ENCODE measurements at places on chromosomes 5 and 9.

DNA sequence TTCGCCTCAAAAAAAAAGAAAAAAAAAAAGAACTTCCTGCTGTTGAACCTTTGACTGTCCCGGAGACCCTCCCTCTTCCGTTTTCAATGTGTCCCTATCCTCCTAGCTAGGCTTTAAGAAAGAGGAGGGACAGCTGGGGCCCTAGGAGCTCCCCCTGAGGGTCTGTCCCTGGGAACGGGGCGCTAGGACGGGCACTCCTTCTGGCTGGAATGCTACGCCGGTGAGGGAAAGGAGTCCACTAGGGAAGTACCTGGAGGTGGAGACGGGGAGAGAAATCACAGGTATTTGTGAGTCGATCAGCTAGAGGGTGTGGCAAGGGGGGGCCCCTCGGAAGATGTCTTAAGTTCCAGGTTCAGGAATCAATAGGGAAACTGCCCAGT, 4.6 kb downstream of the SIT1 start:
- no peak for DNase-seq

- DNase-seq, result no peak
These were observed 33.4 kb upstream of the CTNNA1 start for GRCh38 chr5:138719811-138720210.

- no peak for DNase-seq
These were observed 1.1 kb upstream of the UBAP2 start for GRCh38 chr9:34049630-34050384.

- no peak for DNase-seq
These were observed 680 bp upstream of the LPCAT1 start for GRCh38 chr5:1524481-1524798.

DNA sequence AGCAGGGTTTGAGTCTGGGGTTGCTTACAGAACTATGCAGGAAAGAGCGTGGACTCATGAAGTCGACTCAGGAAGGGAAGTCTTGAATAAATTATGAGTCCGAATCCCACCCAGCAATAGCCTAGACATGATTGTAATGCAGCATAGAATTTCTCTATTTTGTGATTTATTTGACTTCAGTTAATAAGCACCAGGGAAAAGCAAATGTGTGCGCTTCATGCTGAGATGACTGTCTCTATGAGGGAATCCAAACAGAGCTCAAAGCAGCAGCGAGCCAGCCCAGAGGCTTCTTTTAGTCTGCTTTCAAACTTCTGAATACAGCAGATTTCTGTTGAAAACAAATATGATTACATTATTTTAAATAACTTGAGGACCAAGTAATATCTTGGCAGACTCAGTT, 188.0 kb downstream of the SEMA6A start:
- no peak for DNase-seq

DNA sequence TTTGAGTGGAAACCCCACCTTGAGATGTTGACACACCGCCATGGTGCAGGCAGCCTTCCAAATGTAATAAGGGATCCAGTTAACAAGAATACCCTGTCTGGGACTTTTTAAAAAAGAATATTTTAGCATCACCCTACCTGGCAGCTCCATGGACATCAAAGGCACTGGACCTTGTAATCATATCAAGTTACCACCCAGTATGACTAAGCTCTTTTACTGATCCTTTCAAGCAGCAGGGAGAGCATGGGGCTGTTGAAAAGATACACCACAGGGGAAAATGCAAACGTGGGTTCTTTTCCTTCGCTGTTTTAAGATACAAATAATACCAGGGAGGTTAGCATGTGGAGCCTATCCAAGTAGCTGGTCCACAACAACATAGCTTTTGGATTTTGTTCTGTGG, 211.2 kb downstream of the SAXO1 start:
- no peak for DNase-seq

DNA sequence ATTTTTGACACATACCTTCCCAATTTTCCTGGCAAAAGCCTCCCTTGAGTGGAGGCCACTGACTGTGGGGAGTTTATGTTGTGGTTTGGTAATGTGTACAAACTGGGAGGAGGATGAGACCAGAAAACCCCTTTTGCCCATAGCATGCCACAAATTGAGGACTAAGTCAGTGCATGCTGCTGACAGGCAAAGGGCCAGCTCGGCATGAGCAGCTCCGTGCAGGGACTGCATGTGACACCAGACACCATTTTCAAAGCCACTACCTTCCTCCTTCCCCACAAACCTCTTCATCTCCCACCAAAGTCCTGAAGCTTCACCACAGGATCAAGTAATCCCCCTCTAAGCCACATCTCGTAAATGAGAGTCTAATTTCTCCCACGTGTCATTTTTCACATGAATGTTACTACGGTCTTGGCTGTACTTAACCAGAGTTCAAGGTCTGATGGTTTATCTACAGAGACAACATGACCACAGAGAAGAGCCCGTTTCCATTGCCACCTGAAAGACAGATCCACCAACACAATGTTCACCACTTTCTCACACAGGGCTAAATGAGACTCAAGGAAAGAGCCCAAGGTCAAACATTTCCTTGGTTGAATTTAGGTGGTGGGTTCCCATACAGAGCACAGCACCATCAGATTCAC, 106.5 kb downstream of the NFIB start:
- no peak for DNase-seq

DNA sequence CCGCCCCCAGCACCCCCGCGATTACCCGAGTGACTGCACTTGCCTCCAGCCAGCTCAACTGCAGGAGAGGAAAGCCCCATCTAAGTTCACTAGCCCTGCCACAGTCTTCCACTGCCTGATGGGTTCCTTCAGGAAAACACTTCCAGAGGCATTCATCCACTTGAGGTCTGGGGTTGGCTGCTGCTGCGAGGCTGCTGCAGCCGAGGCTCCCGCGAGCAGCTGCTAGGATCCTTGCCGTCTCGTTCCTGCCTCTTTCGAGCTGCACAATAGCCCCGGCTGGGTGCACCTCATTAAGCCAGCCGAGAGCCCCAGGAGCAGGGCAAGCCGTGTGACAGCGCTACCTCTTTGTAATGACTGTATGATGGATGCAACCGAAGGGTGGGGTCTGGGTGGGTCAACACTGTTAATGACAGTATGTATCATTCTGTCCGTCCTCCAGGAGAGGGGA, 24.2 kb upstream of the ELAVL2 start:
- DNase-seq, result no peak

DNA sequence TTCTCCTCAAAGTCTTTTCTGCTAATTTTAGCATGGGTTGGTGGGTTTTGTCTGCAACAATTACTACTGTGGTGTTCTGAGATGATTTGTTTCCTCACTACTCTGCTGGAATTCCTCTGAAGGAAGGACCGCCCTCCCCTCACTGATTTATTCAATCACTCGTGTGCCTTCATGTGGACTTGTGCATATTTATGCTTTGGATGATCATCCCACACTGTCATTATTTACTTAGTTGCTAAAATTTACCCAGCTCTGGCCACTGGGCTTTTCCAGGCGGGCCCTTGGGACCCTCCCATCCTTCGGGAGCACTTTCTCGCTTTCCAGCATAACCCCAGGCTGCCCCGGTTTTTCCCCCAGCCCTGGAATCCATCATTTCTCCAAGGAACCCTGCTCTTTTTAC, 41.7 kb upstream of the NKD2 start:
- no peak for DNase-seq

GRCh38 chr5:107294211-107294550, 376.6 kb downstream of the EFNA5 start:
- no peak for DNase-seq

DNA sequence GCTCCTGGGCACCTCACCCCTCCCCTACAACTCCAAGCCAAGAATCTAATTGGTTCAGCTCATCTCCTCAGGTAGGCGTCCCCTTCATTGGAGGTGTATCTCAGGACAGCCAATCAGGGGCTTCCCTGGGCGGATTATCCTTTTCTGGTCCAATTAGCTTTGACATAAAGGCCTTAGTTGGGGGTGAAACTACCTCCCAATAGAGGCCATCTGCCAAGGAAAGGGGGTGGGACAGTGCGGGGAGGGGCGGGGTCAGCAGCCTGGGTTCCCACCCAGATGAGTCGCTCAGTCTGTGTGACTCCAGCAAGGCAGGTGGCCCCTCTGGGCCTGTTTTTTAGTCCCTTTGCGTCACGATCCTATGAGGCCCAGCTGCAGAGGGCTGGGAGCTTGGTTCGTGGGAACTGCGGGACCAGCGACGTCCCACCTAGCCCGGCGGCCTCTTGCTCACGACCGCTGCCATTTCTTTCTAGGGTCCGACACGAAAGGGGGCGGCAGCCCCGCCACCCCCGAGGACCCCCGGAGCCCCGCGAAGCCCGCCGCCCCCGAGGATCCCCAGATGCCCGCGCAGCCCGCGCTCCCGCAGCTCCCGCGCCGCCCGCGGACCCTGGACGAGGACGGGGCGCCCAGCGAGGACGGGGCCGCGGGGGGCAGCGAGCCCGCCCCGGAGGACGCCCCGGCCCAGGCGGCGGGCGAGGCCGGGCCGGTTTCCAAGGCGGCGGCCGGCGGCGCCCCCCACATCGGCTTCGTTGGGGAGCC, 8.9 kb downstream of the PRRT1B start:
- no peak for DNase-seq

DNA sequence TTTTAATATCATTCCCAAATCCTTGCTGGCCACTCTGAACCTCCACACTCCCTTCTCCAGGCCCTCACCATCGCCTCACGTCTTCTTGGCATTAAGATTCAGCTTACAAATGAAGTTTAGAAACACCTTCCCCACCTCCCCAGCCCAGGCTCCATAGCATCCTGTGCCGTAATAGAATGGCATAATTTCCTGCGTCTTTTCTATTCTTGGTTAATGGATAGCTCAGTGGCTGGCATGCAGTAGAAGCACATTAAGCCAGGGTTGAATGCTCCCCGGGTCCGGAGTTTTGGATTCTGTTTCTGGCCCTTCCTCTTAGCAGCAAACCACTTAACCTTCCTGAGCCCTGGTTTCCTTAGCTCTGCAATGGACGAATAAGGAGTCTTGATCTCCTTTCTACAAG, 13.8 kb downstream of the WWC1 start:
- no peak for DNase-seq

- DNase-seq, result no peak
These were observed 34.9 kb upstream of the ACOT12 start for GRCh38 chr5:81428861-81429260.

- no peak for DNase-seq
These were observed 33.8 kb upstream of the ORM1 start for GRCh38 chr9:114289106-114289505.

- DNase-seq, result no peak
These were observed 531.5 kb downstream of the CSNK1G3 start for GRCh38 chr5:124043456-124043855.

GRCh38 chr5:51395245-51395644, 12.0 kb downstream of the ISL1 start:
- DNase-seq, result no peak

- no peak for DNase-seq
These were observed 7.6 kb upstream of the AK1 start for GRCh38 chr9:127884976-127885490.

DNA sequence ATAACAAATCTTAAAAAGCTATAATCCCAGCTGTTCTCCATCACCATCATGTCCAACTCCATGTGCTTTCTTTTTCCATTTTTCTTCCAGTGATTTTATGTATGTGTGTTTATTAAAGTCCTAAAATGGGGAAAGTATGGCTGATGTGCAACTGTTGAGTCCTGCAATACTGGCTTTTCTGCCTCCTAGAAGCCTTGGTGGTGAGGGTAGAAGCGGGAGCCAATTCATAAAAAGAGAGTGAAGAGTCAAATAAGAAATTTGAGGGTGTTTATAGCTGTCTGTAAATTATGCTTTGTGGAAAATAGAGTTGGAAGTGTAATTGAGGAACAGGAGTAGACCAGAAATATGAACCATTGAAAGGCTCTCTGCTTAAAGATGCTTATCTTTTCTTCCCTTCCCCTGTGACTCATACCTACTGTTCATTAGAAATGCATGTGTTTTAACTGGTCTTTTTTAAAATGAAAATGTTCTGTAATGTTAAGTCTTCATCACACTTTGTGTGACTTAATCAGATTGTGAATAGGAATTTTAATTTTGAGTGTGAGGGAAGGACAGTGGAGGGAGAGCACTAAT, 80.1 kb downstream of the ZCCHC7 start:
- DNase-seq, result no peak

DNA sequence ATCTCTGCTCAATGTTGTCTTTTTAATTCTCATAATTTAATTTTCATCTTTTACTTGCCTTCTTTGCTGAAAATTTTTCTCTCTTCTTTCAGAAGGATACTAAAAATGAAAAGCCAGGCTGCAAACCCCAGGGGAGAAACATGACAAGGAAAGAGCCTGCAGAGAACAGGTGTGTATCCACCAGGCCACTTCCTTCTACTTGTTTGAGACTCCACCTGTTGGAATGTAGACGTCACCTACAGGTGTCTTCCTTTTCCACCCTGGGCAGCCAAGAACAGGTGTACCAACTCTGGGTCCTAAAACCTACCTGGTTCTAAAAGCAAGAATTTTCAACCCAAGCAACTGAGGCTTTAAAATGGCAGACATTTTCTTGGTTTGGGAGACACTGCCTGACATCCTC, 166.8 kb downstream of the ATP10B start:
- DNase-seq, result no peak

- DNase-seq, result no peak
These were observed 215.0 kb downstream of the SEMA6A start for GRCh38 chr5:116359592-116359991.

DNA sequence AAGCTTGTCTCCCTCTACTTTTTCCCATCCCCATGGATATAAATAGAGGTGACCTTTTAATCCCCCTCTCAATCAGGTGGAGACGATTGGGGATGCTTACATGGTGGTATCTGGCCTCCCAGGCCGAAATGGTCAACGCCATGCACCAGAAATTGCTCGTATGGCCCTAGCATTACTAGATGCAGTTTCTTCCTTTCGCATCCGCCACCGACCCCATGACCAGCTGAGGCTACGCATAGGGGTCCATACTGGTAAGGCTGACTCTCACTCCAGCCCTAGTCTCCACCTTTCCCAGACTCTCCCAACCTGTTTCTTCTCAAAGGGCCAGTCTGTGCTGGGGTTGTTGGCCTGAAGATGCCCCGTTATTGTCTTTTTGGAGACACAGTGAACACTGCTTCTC, 3.6 kb downstream of the SPAG8 start:
- no peak for DNase-seq

DNA sequence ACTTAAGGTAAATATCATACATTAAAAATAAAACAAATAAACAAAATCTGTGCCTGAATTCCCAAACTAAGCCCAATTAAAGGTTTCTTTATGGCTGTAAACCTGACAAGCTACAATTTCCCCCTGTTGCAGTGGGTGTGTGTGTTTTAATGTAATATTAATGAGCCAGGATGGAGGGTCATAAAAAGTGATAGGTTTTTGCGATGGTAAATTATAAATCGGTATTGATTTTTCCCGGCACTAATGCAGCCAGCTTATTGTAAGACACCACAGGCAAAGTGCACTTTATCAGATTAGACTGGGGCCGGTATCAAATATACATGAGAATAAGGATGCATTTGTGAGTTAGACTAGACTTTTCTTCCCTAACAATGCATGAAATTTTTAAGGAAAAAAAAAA, 120.4 kb downstream of the EBF1 start:
- no peak for DNase-seq

Measured in activated T-cell treated with anti-CD3 and anti-CD28 coated beads for 48 hours (primary cell).